ENCODE measurements at places on chromosomes 5 and 9.
A peak's percentile ranks its signal among the peaks of the same experiment; 100 is the strongest.

DNA sequence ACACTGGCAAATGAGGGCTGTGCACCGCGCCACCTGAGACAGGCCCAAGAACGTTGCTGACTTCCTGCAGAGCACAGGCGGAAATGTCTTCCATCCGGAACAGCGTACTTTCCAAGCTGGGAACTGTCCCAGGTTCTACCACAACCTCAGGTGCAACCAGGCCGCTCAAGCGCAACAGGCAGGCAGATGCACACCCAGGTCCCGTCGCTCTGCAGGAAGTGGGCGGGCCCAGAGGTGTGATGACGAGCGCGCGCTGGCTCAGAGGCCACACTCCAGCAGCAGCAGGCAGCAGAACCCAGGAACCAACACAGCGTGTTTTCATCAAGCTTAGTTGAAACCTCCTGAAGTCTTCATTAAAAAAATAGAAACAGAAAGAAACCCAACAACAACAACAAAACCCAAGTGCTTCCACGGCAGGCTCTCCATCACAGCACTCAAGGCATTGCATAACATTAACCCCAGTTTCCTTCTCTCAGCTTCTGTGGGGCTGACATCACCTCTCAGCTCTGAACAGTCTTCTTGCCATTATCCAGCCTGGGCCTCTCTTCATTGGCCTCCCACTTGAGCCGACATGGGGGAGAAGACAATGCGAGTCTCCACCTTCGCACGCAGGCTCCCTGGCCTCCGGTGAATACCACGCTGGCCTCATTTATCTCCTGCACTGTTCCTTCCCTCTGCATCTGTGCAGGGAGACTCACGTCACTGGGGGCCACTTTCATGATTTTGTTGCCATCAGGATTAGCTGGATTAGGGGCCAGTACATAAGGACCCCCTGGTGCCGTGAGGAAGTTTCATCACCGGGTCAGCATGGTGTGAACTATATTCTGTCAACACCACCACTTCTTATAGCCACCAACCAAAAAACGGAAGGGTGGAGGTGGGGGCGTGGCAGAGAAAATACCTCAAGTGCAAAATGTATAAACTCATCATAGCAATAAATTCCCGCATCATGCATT, 22.1 kb downstream of the PTCH1 start:
- peak; percentile 74 for DNase-seq

DNA sequence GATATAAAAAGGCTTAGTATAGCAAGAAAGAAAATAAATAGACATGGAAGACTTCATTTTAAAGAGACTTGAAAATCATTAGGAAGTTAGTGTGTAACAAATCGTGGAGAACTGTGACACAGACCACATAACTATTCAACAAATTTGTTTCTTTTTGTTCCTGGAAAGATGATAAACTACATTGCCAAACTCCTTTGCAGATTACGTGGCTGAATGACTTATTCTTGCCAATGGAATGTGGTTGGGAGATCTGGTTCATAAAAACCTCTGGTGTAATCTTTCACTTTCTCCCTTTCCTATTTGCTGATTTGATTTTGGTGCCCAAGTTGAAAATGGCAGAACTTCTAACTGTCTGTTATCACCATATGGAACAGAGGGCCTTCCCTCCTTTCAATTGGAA, 328.9 kb upstream of the MEF2C start:
- DNase-seq = no peak

GRCh38 chr5:149733129-149733900, 3.2 kb downstream of the PPARGC1B start:
- DNase-seq = no peak

DNA sequence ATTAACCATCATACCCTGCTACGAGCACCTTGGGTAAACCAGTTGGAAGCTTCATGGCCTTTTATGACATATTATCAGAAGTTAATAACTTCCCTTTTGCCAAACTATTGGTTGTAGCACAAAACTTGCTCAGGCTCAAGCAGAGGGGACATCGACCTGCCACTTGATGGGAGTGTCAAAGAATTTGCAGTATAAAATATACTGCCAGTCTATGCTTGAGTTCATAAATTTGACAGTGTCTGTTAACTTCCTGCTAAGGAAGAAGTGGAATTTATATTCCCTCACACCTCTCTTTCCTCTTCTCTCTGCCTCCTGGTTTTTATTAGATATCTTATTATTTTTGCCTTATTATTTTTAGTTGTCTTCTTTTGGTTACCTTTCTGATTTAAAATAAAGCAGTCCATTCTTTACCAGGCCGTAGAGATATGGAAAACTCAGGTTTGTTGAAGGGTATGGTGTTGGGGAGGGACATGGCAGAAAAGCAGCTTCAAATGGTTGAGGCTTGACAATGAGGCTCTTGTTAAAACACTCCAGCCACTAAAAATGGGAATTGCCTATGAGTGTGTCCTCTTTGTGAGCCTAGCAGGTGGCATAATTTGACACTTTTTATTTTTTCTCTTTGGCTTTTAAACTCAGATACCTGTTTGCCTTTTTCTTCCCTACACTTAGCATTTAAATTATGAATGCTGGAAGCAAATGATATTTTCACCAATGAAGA, 298.0 kb downstream of the DOCK8 start:
- DNase-seq = no peak
